CD4-positive, alpha-beta memory T cell (primary cell): ENCODE measurements at places on chromosomes 11 and 22.

- no peak overlapping the region for H3K27ac ChIP-seq
- DNase-seq = peak; percentile 41
- H3K4me1 ChIP-seq = peaks cover 33% of the 10 kb centered on the region
- H3K36me3 ChIP-seq = peaks cover 31% of the 10 kb centered on the region
- no peaks in the 10 kb centered on the region for H3K27me3 ChIP-seq
- no peak overlapping the region for H3K4me3 ChIP-seq
These were observed 20.6 kb downstream of the MORC2 start for GRCh38 chr22:30947816-30948454.

DNA sequence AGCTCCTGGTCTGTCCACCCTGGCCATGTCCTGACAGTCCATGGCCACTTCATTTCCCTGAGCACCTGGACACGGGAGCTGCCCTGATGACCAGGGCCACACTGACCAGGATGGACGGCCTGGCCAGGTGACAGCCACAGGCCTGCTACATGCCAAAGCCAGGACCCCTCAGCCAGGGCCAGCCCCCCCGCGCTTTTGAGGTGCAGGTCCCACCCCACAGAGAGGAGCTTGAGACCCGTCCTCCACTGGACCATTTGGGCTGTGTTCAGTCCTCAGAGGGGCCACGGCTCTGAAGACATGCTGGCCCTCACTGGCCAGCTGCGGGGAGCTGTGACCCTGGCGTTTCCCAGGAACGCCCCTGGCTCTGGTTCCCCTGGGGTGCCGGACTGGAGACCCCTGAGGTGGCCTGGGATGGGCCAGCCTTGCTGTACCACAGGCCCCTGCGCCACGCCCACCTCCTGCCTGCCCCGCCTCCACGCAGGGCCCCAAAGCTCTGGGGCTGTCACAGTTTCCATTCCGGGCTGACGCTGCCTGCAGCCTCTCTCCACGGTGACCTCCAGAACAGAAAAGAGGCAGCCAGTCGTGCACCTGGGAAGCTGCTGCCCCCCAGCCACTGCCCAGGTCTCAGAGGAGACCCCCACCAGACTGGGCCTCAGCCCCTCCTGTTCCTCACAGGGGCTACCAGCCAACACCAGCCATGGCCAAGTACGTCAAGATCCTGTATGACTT is 18.2 kb downstream of the EPS8L2 start:
- no peaks in the 10 kb centered on the region for H3K36me3 ChIP-seq
- H3K4me1 ChIP-seq = peaks cover 43% of the 10 kb centered on the region
- no peak for DNase-seq
- H3K27me3 ChIP-seq = peaks cover 10% of the 10 kb centered on the region
- H3K27ac ChIP-seq = no peak overlapping the region

DNA sequence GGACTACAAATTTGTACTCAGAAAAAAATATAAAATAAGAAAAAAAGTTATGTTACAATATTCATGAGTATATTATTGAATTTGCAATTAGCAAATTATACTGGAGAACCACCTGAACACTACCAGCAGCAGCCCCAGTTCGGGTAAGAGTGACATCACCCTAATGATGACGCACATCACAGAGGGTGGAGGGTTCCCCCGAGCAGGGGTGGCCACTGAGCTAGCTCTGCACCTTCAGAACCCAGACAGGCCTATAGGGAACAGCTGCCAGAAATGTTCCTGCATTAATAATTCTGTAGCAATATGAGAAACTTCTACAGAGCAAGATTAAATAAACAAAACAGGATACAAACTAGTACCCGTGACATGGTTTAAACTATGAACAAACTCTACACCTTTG is 17.5 kb upstream of the ARAP1 start:
- H3K4me3 ChIP-seq = no peak overlapping the region
- no peaks in the 10 kb centered on the region for H3K4me1 ChIP-seq
- H3K27ac ChIP-seq = no peak overlapping the region
- no peaks in the 10 kb centered on the region for H3K27me3 ChIP-seq
- DNase-seq = no peak
- no peaks in the 10 kb centered on the region for H3K36me3 ChIP-seq

GRCh38 chr11:114307524-114308203 is 11.5 kb downstream of the NNMT start:
- H3K4me3 ChIP-seq = no peak overlapping the region
- H3K27me3 ChIP-seq = peaks cover 9% of the 10 kb centered on the region
- H3K36me3 ChIP-seq = no peaks in the 10 kb centered on the region

GRCh38 chr11:76857781-76858410 is 2.8 kb upstream of the ACER3 start:
- H3K27me3 ChIP-seq = no peaks in the 10 kb centered on the region
- H3K36me3 ChIP-seq = no peaks in the 10 kb centered on the region
- no peak overlapping the region for H3K27ac ChIP-seq
- no peak for DNase-seq

DNA sequence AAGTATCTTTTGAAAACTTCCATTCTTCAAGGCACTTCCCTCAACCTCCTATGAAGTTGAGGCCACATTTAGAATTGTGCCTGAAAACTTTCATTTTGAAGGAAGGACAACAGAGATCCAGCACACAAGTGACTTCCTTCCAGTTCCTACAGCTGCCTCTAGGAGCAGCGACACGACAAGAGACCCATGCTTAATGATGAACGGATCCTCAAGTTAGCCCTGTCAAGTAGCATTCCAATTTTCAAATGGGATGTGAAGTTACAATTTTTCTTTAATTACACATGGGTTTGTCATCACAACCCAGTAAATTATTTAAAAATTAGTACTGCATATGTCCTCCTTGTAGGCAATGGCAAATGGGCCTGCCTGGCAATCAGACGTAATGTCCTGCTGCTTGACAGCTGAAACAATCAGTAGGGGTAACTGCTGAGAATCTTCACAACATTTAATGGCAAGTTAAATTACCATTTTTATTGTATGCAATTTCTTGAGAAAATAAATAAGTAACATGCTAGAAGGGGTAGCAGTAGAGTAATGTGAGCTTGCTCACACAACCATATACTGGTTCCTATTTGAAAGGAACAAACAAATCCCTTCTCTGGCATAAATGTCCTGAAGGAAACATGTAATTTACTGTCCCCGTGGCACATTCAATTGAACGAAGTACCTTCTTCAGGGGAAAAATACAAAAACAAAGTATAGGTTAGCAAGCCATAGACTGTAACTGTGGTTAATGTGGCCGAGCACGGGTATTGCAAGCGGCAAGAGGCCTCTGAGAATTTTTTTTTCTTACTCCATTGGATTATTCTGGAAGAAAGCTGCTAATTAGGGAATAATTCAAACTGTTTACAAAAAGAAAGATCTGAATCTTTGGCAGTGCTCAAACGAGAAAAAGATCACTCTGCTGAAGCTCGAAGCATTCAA is 288.3 kb downstream of the CADM1 start:
- no peak overlapping the region for H3K4me3 ChIP-seq
- H3K36me3 ChIP-seq = no peaks in the 10 kb centered on the region
- no peak for DNase-seq
- H3K4me1 ChIP-seq = peaks cover 4% of the 10 kb centered on the region
